ENCODE measurements at places on chromosomes 2 and 18.
A peak's percentile ranks its signal among the peaks of the same experiment; 100 is the strongest.

- no peak for DNase-seq
Measured at GRCh38 chr2:192161656-192162290, 33.0 kb downstream of the TMEFF2 start.

DNA sequence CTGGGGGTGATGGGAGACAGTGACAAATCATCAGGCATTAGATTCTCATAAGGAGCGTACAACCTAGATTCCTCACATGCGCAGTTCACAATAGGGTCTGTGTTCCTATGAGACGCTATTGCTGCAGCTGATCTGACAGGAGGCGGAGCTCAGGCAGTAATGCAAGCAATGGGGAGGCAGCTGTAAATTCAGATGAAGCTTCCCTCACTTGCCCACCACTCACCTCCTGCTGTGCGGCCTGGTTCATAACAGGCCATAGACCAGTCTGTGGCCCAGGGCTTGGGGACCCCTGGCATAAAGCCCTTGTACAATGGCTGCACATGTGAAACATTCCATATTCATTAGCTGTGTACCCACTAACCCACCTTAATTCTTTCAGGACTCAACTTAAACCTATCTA, 18.0 kb downstream of the NMUR1 start:
- DNase-seq = peak; percentile 75

DNA sequence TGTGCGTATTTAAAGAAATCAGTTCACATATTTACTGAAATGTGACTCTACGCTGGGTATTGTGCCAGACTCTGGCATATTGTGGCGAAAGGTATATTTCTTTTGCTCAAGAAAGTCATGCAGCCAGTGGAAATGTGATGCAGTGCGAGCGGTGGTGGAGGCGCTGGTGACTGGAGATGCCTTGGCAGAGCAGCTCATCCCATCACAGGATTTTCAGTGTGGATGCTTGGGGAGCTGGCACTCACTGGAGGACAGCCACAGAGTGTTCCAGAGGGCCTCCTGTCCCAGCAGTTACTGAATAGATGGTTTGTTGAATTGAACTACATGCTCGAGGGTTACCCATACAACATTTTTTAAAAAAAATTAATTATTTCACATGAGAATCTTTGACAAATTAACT, 117.6 kb downstream of the ZNF407 start:
- DNase-seq = no peak

- DNase-seq = no peak
Measured at GRCh38 chr2:64298161-64298560, 153.9 kb upstream of the PELI1 start.

- no peak for DNase-seq
Measured at GRCh38 chr18:75280427-75281280, 70.1 kb downstream of the TSHZ1 start.

DNA sequence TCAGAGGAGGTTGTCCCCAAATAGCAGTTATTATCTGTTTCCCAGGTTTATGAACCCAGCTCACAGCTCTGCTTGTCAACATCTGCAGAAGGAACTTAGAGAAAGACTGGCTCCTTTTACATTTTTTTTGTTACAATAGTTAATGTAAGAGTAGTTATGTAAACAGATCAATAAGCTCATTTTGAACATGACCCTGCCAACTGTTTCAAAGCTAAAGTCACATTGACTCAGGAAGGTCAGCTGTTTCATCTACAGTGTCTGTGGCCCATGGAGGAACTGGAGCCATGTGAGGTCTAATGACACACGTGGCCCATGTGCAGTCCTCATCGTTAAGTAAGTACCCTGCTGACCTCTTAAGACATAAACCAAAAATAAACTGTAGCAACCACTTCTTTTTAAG, 97.1 kb downstream of the SH3RF3 start:
- no peak for DNase-seq

GRCh38 chr18:5892823-5893431, 2.4 kb downstream of the TMEM200C start:
- DNase-seq = no peak

Measured in SK-N-DZ (cell line).